ENCODE measurements at places on chromosomes 16 and 17.

- DNase-seq = no peak
Measured at GRCh38 chr16:86930663-86931373, 352.5 kb downstream of the FOXL1 start.

- DNase-seq = no peak
Measured at GRCh38 chr17:4853208-4853671, 20.1 kb downstream of the MINK1 start.

DNA sequence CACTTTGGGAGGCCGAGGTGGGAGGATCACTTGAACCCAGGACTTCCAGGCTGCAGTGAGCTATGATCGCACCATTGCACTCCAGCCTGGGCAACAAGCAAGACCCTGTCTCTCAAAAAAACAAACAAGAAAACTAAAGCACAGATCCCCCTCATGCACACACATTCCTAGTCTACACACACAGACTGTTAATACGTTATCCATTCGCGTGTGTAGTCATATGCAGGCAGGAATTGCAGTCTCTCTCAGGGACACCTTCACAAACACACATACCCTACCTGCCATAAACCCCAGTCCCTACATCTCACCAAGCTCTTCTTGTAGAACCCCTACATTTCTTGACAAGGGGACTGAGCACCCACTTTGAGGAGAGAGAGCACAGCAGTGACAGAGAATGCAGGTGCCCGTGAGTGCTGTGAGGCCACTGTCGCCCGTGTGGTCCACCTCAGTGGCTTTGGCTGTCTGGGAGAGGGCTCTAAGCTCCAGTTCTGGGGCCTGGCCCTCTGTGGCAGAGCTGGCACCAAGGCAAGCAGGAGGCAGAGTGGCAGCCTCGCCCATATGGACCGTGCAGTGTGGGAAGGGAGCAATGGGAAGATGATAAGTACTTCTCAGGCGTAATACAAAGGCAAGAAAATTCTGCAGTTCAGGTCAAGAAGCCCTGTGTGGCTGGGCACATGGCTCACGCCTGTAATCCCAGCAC is 59.0 kb upstream of the RPH3AL start:
- DNase-seq = no peak

DNA sequence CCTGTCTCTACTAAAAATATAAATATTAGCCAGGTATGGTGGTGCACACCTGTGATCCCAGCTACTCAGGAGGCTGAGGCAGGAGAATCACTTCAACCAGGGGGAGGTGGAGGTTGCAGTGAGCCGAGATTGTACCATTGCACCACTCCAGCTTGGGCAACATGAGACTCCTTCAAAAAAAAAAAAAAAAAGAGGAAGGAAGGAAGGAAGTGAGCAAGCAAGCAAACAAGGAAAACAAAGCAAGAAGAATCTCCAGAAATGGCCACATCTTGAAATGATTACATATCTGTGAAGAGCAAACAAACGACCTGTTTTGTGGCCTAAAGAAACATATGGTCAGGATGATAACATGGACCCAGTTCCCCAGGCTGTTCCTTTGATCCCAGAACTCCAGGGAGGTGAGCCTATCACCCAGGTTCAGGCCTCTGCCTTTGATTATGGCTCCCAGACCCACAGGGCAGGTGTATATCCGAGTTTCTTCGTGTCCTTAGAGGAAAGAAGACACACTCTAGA is 8.9 kb downstream of the ACOX1 start:
- DNase-seq = no peak

- no peak for DNase-seq
Measured at GRCh38 chr17:35129154-35129972, 7.9 kb downstream of the FNDC8 start.

DNA sequence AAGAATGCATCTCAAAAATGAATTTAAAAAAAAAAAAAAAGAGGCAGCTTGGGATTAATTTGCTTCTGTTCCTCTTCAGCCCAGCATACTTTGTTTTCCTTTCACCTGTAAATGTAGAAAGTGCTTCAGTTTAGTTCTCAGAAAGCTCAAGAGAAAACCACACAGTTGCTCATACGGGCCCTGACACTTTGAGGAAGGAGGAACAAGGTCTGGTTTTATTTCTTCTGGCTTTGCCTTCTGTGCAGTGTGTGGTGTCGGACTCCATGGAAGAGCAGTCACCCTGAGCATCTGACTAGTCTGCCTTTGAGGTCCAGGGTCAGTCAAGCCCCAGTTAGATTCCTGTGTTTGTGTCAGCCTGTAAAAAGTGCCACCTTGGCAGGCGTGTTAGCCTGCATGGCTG is 27.6 kb downstream of the NMT1 start:
- DNase-seq = no peak

- DNase-seq = no peak
Measured at GRCh38 chr17:58970609-58971450, 135.8 kb downstream of the TRIM37 start.

DNA sequence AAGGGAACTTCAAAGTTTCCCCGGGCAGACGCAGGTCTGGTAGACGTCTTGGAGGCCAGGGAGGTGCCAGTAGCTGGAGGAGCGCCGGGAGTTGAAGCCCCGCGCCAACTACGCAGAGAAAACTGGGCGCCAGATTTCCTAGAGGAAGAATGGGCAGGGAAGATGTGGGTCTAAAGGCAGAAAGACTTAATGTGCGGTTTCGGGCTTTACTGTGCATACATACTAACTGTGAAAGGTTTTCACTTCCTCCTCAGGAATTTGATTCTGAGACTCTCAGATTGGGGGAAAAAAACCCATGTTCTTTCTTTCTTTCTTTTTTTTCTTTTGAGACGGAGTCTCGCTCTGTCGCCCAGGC is 331 bp upstream of the ZNF287 start:
- DNase-seq = no peak

DNA sequence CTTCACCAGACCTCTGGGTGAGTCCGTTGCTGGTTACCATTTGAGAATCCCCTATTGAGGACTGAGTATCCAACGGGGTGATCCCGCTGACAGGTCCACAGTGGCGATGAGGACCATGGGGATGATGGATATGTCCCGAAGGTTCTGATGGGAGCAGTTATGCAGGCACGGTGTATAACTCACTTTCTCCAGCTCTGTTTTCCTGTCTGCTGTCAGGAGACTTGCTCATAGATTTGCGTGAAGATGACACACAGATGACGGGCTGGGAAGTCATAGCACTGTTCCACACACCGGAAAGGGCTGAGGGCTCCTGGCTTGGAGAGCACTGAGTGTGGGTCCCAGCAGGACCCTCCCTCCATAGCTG is 22.2 kb upstream of the ADCY7 start:
- DNase-seq = no peak

- DNase-seq = no peak
Measured at GRCh38 chr17:80871341-80871740, 120.3 kb upstream of the CHMP6 start.

GRCh38 chr17:69317625-69318024 is 9.3 kb downstream of the ABCA5 start:
- no peak for DNase-seq

GRCh38 chr16:88642881-88643643 is 4.7 kb downstream of the IL17C start:
- DNase-seq = no peak

DNA sequence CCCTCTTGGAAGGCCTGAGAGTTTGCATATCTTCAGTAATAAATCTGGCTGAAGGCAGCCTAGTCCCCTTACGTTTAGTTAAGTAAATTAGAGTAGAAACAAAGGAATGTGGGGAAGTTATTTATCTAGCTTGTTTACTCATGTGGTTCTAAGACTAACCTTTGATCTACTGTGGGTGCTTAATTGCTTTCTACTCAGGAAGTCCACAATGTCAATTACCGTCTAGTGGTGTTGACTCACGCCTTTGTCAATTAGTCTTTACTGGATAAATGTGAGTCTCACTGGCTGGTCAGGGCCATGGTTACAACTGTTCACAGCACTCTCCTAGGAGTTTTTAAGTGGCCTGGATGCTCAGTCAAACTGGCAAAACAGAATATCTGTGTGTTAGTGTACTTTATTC is 2338.4 kb downstream of the TP53TG3F start:
- no peak for DNase-seq

DNA sequence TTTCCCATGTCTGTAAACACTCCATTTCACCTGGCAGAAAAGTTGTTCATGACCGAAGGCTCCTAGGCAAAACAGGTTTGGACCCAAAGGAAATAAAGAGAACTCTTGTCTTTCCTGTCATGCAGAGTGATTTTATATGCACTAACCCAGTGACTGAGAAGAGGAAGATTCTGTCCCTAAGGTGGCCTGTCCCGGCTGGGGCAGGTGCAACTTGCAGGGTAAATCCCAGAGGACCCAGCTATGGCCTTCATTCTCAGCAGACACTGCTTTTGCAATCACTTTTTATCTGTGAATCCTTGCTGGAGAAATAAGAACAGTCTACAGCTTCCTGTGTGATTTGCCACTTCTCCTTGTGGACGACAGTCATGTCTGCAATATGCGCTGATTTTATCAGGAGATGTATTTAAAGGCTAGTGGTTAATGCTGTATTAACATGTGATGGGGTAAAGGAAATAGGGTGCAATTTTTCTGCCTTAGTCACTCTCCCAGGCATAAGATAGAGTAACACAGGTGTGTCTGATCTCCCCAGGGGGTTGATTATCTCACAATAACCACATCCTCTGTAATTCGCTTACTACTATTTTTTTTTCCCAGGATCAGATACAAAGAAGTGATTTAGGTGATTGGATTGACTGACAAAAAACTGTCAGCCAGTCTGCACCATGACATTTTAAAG is 696.8 kb upstream of the SOX9 start:
- no peak for DNase-seq

DNA sequence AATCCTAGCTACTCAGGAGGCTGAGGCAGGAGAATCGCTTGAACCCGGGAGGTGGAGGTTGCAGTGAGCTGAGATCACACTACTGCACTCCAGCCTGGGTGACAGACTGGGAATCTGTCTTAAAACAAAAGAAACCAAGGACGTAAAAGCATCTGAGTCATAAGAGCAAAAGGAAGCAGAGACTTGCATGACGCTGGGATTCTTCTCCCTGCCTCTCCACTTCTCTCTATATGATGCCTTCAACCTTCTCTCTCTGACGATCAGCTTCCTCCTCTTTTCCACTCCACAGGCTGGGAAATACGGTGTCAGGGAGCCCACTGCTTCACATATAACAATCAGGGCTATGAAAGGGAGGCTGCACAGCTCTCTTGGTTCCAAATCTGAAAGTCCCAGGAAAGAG is 43.2 kb upstream of the CCL1 start:
- DNase-seq = no peak

DNA sequence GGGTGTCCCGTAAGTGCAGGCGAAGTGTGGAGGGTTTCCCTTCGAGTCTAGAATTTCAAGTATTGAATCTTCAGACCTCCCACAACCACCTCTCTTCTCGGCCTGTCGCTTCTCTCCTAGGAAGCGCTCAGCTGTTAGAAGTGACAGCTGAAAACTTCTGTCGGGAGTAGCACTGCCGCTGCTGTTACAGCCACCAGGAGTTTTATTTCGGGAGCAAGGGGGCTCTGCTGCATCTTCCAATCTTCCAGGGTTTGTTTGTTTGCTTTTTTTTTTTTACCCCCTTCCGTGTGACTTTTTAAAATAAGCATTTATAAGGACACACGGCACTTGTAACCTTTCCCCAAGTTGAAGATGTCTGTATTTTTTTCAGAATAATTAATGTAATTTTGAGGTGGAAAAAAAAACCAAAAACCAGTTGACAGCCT is 767 bp downstream of the RPS6KB1 start:
- no peak for DNase-seq

GRCh38 chr17:81387100-81388090 is 7.9 kb upstream of the BAHCC1 start:
- DNase-seq = peak; percentile 48

DNA sequence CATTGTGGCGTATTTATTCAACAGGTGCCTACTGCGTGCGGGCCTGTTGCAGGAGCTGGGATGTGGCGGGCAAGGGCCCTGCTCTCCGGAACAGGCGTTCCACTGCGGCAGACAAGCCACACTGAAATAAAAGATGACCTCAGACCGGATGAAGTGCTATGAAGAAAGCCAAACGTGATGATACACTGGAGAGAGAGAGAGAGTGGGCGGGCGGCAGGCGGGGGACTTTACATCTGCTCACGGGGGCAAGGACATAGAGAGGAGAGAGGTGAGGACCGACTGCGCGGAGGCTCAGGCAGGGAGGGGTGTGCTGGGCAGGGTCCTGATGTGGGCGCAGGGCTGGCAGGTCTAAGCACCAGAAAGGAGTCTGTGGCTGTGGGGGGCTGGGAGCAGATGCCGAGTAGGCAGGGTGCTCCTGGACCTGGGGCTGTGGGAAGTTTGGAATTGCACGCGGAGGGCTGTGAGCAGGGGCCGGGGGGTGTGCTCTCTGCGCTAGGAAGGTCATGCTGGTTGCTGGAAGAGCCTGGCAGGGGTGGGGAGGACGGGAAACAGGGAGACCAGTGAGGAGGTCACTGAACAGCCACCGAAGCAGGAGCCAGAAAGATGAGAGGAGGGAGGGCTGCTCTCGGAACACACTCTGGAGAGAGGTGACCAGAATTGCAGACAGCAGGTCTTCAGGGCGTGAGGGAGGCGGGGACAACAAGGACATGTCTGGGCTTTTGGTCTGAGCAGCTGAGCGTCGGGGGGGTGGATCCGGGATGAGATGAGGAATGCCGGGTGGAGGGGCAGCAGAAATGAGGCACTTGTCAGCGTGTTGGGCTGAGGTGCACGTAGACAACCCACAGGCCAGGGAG is 9.9 kb downstream of the MXRA7 start:
- DNase-seq = no peak

- no peak for DNase-seq
Measured at GRCh38 chr17:19260958-19261357, 23.8 kb downstream of the EPN2 start.

DNA sequence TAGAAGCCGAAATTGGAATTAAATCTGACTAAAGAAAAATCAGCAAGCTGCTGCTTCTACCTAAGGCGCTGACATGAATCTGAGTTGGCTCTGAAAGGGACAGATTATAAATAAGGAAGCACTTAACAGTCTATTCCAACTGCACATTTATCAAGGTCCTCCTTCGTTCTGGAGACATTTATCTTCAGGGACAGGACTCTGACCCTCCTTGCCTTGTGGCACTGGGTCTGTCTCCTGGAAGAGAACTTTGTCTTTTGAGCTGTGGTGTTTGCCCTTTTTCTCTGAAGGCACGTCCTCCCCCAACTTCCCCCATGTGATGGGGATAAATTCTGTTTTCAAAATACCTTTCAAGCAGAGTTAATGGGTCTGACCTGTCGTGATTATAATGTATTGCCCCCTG is 47.0 kb upstream of the MARCHF10 start:
- DNase-seq = no peak
